Femur (tissue), 1 donor: ENCODE measurements at places on chromosomes 1 and 21.
A peak's percentile ranks its signal among the peaks of the same experiment; 100 is the strongest.

- peak; percentile 62 for DNase-seq
Observed at GRCh38 chr1:200479816-200480215, 70.0 kb upstream of the ZNF281 start.

DNA sequence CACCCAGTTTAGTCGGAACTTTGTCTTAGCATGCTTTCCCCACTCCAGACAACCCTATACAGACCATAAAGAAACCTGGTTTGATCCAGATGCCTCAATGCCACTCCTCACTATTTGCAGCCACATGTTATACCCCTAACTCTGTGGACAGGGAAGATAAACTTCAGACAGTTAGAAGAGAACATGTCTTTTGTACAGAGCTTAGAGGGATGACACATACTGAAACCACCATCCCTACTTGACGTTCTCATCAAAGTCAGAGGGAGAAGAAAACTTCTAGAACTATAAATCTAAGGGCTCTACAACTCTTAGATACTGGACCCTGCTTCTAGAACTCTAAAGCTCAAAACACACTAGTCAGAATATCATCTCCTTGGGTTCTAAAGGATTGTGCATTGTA lies 3.7 kb downstream of the SYT6 start:
- DNase-seq: no peak

- DNase-seq: no peak
Observed at GRCh38 chr1:9115351-9116205, 13.3 kb downstream of the GPR157 start.

DNA sequence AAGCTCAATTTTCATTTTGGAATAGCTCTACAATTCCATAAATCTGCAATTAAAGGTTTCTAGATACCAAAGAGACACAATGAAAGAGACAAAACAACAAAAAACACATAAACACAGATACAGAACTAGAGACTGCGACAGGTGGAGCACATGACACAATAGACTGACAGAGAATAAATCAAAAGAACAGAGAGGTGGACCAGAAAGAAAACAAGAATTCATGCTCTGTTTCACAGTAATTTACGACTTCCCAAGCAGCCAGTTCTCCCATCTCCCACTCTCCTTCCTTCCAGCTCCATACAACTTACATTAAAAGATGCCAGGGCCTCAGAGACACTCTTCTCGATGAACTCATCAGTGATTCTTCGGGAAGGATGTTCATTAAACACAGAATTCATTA lies 15.1 kb upstream of the RBM8A start:
- DNase-seq: no peak

GRCh38 chr1:91727763-91728162 lies 158.2 kb downstream of the TGFBR3 start:
- DNase-seq: peak; percentile 71

GRCh38 chr21:42158846-42159245 lies 60.1 kb upstream of the ABCG1 start:
- no peak for DNase-seq

GRCh38 chr1:33886496-33886895 lies 22.6 kb downstream of the HMGB4 start:
- DNase-seq: no peak

DNA sequence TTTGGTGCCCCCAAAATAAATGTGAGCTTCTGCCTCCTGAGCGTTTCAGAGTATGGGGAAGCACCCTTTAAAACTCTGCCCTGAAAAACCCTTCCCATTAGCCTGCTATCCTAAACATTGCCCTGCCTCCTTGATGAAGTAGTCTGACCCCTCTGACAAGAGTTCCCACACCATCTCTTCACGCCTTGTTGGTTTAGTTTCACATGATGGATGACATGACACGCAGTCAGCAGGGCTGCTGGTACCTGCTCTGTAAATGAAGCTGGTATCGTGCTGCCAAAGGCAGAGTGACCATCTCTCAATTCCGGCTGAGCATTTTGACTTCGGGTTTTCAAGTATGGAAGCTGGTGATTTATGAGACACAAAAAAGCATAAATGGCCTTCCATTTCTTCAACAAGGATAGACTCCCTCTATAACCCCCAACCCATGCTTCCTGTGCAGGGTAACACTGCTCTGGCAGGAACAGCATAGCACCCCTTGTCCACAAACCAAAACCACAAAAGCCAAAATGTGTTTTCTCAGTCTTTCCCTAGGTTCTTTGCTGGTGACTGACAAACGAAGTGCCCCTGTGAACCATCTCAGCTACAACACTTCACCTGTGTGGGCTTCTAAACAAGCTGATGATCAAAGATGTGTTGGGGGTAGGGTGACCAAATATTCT lies 444.6 kb downstream of the NUF2 start:
- DNase-seq: no peak

GRCh38 chr1:166300767-166301166 lies 134.0 kb upstream of the FAM78B start:
- no peak for DNase-seq

DNA sequence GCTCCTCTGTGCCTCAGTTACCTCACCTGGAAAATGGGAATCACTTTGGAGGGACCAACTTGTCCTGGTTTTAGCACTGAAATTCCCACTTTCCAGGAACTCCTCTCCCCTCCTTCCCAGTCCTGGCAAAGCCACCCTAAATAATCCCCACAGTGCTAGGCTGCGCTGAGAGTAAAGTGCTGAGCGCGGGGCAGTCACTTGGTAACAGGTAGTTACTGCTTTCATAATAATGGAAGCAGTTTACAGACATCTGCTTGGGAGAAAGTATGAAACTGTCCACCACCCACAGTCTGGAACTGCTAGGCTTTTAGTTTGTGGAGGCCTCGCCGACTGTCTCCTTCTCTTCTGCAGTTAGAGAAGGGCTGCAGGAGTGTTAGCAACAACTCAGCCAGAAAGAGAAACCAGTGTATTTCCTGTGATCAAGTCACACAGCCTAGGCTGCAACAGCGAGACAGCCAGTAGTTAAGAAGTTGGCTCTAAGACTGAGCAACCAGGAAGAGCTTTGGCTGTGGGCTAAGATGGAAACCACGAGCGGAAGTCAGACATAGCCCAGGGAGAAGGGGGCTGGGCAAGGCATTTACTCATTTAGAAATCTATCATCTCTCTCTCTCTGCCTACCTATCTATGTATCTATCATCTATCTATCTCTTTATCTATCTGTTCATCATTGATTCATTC lies 30.8 kb upstream of the ABCG1 start:
- DNase-seq: peak; percentile 76

GRCh38 chr21:27690426-27690825 lies 723.5 kb upstream of the ADAMTS5 start:
- peak; percentile 33 for DNase-seq

GRCh38 chr1:6224718-6225117 lies 11.0 kb downstream of the ICMT start:
- no peak for DNase-seq

DNA sequence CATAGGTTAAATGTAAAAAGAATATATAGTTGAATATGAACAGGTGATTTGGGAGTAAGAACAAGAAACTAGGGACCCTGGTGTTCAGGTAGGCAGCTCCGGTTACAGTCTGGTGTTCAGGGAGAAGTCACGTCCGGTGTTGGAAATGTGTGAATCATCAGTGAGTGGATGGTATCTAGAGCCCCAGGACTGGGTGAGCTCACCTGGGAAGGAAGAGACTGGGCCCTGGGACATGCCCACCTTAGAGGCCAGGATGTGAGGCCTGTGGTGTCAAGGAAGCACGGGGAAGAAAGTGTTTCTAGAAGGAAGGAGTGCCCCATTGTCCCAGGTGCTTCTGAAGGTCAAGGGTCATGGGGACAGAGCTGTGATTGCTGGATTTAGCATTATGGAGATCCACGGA lies 1.5 kb upstream of the GJB3 start:
- DNase-seq: no peak

DNA sequence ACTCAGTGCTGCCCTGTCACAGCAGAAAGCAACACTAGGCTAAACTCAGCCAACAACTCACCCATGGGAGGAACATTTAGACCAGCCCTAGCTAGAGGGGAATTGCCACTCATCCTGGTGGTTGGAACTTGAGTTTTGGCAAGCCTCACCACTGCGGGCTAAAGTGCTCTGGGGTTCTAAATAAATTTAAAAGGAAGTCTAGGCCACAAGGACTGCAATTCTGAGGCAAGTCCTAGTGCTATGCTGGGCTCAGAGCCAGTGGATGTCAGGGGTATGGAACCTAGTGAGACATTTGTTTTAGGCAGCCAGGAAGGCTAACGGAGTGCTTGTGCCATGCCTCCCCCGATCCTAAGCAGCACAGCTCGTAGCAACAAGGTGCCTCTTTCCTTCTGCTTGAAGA lies 78.0 kb downstream of the RGS13 start:
- DNase-seq: peak; percentile 25

DNA sequence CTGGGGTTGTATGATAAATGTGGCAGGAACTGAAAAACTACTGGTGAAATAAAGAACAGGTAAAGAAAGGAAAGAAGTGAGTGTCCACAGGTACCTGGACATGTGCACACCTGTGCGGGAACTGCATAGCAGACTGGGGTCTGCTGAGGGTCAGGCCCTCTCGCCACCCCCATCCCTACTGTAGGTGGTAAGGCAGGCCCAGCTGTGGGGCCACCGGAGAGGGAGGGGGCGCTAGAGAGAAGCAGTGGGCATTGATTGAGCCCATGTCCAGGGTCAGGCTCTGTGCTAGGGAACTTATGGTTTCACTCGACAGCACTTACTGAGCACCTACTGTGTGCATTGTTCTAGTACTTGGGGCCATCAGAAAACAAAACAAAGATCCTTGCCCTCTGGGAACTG lies 400.5 kb downstream of the MATN1 start:
- DNase-seq: no peak

- DNase-seq: no peak
Observed at GRCh38 chr1:223337174-223337869, 26.7 kb downstream of the SUSD4 start.

- DNase-seq: no peak
Observed at GRCh38 chr1:232899839-232900238, 50.6 kb upstream of the NTPCR start.

DNA sequence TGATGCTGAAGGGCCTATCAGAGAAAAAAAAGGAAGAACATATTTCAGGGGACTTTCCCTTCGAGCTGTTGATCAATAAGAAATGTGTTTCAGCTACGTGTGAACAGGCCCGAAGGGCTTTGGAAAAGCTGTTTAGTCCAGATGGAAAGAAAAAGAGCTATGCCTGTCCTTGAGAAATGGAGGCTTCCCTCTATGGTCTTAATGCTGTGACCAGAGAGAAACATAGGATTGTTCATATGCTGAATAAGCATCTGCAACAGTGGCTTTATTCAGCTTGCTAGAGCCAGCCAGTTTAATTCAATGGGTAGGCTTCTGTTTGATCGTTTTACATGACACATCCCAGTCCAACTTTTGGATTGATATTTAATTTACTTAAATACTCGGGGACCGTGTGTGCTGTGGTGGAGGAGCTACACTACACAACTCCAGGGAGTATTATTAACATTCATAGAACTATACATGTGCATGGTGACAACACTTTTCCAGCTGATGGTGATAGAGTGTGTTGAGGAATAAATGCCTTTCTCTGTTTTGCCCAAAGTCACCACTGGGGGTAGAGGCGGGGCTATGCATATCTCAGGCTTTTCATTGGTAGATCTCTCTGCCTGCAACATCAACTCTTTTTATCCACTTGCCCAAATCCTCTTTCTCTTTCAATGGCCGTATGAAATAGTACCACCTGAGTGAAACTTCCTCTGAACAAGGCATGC lies 106.7 kb upstream of the C8B start:
- no peak for DNase-seq

DNA sequence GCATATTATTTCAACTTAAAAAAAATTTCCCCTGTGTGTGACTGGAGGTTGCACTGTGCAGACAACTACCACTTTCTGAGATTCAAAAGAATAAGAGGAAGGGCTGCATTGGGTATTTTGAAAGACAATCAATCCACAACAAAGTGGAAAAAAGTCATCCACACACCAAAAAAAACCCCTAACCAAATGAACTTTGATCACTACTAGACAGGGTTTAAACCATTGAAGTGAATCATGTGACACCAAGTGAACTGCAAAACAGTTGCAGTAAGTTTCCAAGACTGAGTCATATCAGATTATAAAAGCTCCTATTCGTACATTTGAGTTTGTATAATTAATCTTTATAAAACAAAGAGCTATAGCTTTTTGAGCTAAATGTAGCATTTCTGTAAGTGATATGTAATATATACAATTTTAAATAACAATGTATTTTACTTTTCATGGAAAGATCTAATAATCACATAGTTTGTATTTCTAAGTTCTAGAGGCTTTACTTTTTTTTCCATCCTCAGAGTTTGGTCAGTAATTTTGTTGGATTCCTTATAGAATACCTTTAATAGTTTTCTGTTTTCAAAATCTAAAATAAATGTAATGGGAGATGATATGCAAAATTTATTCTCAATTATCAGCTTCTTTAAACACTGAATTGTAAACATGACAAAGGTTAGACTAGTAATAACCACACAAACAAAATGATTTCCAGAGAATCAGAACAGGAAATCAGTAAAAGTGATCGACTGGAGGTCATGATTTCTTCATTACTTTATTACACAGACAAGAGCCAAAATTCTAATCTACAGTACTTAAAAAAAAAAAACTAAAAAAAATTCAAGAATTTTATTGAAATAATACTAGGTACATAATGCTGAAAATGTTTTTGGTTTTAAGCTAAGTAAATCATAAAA lies 50.5 kb upstream of the GFI1 start:
- no peak for DNase-seq

GRCh38 chr1:170790175-170790574 lies 126.2 kb downstream of the PRRX1 start:
- DNase-seq: no peak

GRCh38 chr21:45162809-45163208 lies 88.4 kb downstream of the ADARB1 start:
- DNase-seq: no peak

GRCh38 chr1:236140705-236141446 lies 1.5 kb upstream of the GPR137B start:
- DNase-seq: no peak

- DNase-seq: no peak
Observed at GRCh38 chr1:48526008-48526710, 54.2 kb upstream of the SPATA6 start.

DNA sequence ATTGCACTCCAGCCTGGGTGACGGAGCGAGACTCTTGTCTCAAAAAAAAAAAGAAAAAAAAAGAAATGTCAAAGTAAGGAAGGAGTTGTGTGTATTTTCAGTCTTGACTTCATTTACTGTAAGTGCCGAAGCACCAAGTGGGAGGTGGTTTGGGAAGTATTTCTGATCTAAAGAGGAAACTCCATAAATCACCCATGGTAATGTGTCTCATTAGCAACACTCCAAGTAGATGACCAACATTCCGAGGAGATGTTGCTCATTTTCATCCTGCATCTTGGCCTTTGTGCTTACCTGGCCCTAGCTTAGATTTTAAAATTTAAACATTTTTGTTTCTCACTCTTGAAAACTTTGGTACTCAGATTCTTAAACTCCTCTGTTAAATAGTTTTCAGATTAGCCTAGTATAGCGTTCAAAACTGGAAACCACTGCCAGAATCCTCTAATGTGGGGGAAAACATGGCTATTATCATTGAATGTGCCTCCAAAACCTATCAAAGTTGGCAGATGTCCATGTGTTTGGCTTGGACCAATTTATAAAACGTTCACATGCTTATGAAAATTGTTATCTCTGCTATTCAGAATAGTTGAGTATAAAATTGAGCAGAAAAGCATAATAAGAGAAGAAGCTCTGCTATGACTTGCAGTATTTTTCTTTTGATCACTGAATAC lies 110.4 kb downstream of the NFIA start:
- DNase-seq: no peak

GRCh38 chr1:240656531-240656930 lies 44.6 kb upstream of the GREM2 start:
- DNase-seq: no peak
